ENCODE measurements at places on chromosomes 12 and 14.

GRCh38 chr12:69929125-69929524 lies 104.1 kb downstream of the MYRFL start:
- DNase-seq, result no peak

DNA sequence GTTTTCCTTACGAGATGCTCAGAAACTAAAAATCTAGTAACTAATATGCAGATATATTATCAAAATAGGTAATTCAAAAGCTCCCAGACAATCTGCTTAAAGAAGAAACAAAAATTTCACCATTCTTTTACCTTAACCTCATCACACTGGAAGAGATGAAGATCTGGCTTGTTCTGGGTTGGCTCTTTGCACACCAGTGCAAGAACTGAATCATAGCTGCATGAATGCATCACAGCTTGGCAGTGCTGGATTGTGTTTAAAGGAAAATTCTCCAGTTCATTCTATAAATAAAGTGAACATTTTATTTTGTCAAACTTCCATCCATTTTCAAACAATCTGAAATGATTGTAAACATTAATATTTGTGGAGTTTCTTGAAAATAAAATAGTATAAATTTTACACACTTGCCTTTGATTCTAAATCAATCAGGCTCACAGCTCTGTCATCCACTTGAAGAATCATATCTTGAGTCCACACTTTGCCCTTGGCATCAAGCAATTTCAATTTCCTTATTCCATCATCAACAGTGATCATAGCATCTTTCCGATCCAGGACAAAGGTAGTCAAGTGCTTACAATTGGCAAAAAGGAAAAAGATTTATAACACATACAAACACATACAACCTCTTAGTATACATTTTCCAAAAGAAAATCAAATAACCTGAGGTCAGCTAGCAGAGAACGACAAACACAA lies 119.8 kb downstream of the EPS8 start:
- DNase-seq, result no peak

DNA sequence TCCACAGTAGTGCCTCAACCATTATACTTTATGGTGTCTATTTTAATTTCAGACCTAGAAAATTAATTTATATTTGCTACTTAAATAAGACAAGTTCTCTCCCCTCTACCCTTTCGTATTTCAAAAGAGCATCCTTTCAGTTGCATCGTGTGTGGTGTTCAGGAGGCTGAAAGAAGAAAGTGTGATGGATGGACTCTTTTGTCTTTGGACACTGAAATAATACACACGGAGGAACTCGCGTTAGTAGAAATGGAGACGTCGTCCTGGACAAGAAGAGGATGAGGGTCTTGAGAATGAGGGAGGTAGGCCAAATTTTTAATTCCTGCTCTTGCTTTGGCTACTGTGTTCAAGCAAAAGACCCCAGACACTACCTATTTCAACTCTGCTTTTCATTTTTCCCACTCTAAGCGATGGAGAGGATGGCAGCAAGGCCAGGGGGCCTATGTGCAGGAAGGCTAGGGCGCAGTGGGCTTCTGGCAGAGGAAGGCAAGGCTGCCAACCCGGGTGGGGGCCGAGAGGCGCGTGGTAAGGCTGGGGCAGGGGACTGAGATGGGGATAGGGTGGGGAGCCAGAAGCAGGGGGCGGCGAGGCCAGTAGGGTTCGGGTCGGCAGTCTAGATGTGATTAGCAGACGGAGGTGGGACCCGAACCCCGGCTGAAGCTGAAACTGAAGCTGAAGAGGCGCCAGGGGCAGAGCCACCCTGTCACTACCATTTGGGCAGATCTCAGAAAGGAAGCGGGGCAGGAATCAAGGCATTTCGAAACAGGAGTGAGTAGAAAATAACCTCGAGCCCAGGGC lies 722 bp downstream of the TMED8 start:
- DNase-seq, result peak; percentile 37

DNA sequence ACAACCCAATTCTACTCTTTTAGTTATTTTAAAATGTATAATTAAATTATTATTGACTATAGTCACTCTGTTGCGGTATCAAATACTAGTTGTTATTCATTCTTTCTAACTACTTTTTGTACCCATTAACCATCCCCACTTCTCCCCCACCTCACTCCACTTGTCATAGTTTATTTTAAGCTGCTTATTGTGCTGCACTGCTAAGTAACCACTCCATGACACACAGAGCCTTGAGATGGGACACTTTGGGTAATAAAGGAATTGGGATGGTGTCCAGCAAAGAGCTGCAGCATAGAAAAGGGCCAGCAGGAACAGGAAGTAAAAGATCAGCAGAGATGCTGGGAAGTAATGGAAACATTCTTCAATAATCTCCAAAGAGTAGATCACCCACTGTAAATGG lies 123.0 kb downstream of the RPS29 start:
- DNase-seq, result no peak

GRCh38 chr14:26594756-26595545 lies 2.9 kb downstream of the NOVA1 start:
- no peak for DNase-seq

GRCh38 chr12:69254046-69254445 lies 14.7 kb downstream of the CPSF6 start:
- no peak for DNase-seq

DNA sequence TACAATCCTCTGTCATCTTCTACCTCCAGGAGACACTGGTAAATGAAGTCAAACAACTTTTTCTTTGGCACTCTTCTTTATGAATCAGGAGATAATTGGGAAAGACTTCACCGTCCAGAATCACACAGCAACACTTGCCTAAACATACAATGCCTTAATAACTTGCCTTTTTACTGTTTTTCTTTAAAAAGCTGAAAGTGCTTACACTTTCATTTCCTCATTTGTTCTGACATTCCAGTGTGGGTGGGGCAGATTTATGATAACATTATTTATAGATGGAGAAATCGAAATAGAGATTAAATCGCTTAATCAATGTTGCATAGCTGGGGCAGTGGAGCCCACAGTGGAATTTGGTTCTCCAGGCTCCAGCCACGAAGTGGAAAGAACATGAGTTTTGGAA lies 2.8 kb upstream of the FRS2 start:
- no peak for DNase-seq

- DNase-seq, result no peak
Measured at GRCh38 chr14:94762431-94762830, 7.5 kb downstream of the GSC start.

DNA sequence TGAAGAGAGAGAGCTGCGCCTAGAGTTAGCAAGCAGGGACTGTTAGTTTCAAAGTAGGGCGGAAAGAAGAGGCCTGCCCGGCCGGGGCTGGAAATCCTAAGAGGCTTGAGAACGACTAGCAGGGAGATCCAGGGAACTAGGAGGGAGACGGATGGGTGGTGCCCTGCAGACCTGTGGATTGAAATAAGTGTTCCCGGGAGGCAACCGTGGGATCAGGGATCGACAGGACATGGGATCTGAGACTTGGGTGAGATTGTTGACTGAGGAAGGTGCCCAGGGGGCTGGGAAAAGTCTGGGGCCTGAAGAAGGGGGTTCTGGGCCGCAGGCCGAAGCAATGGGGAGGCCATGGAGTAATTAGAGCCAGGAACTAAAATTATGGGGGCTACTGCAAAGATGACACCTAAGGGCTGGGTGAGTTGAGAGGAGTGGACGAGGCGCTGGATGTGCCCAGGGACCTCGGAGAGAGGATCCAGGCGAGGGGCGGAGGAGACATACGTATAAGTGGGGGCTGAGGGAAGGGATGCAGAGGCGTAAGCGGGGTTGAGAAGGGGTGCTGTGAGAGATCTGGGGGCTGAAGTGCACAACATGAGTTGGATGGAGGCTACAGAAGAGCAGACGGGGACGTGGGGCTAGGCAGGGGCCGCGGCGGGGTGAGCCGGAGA lies 635 bp downstream of the LTA4H start:
- no peak for DNase-seq

- DNase-seq, result no peak
Measured at GRCh38 chr12:104630230-104630670, 173.5 kb downstream of the CHST11 start.

- DNase-seq, result no peak
Measured at GRCh38 chr12:6684609-6685008, 4.6 kb downstream of the ZNF384 start.

- DNase-seq, result no peak
Measured at GRCh38 chr12:112422531-112422930, 3.8 kb downstream of the PTPN11 start.

DNA sequence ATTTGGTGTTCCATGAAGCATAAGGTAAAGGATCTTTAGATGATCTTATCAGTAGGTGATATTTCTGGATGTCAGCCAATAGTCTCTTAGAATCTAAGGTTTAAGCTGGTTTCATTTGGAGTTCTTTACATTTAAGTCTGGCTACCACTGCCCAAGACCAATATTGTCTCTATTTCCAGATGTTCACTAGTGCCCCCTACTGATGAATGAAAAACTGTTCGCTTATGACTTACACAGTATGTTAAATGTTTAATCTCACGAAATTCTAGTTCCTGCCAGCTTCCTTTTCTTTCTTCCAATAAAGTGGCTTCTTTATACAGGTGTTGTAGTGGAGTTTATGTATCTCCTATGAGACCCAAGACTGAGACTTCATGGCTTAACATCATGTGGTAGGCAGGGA lies 31.8 kb upstream of the MIS18BP1 start:
- no peak for DNase-seq

GRCh38 chr12:108980831-108981618 lies 39.8 kb downstream of the SVOP start:
- DNase-seq, result no peak

GRCh38 chr14:35814371-35815005 lies 5.4 kb upstream of the RALGAPA1 start:
- peak; percentile 38 for DNase-seq

DNA sequence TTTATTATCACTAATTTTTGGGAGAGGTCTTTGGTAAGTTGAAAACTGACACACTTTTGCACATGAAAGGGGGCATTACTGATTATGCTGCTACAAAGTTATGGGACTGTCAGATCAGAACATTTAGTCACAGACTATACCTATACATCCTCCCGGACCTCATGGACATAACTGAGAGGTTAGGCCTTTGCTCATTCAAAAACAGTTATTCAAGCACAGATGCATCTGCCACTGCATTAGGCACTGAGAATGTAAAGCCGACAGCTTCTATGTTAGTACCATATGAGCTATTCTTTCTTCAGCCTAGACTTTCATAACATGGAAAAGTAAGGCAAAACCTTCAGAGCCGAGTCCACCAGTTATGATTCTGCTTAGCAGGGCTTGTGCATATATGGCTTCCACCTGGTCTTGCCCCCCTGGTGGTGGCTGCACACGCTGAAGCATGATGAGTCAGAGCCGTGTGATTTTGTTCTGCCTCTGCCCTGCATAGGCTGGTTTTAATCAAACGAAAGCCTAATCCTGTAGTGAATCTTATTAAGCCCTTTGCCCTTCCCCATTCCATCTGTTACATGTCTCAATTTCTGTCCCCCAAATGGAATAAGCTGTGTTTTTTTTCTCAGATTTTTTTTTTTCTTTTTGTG lies 21.8 kb upstream of the RNU6-8 start:
- no peak for DNase-seq

DNA sequence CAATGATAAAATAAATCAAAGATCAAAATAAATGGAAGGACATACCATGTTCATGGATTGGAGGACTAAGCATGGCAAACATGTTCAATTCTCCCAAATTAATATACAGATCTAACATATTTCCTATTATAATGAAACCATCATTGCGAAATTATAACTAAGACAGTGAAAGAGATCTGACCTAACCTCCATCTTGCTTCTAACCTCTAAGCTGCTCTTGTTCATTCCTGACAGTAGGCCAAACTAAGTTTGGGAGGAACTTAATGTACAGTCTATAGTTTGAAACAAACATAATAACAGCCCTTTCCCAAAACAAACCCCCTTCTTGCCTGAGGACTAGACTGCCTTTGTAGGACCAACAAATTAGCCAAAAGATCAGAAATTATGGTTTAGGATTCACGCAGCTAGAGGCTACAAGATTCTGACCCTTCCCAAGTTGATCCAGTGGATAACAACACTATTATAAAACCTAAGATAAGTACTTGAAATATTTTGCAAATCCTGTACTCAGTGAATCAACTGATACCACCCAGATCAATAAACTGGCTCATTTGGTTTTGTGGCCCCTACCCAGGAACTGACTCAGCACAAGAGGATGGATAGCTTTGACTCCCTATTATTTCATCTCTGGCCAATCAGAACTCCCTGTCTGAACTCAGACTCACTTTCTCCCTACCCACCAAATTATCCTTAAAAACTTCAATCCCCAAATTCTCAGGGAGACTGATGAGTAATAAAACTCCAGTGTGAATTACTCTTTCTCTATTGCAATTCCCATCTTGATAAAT lies 41.7 kb upstream of the OR5AU1 start:
- no peak for DNase-seq

- no peak for DNase-seq
Measured at GRCh38 chr14:101790232-101790631, 28.7 kb downstream of the PPP2R5C start.

- no peak for DNase-seq
Measured at GRCh38 chr12:67891596-67891995, 97.7 kb upstream of the IFNG-AS1 start.

DNA sequence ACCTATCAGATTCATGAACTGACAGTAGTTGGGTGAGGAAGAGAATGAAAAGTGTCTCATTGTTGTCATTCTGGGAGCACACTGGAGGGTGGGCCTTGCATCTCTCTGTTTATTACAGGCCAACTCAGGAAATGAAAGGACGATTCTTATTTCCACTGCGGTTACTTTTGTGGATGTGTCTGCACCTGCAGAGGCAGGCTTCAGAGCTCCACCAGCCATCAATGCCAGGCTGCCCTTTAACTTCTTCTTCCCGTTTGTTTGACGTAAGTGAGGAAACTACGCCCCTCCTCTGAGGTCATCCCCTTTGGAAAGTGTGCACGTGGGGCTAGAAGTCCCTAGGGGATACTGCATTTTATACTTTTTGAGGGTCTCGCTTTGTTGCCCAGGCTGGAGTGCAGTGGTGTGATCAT lies 33.7 kb downstream of the TCTN1 start:
- no peak for DNase-seq

DNA sequence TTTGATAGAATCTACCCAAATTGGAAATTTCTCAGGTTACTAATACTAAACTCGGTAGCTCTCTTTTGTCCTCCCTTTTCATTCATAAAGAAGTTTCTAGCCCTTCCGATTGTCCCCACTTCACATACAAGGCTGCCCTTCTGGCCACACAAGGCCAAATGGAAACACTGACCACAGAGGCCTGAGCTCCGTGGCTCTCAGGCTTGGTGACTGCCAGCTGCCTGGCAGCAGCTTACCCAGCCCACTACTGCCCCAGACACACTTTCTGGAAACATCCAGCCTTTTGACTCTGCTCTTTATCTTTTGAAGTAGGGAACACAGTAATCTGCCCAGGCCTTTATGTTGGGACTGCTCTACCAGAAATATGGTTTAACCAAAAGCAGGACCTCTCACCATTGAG lies 167.2 kb downstream of the GCH1 start:
- DNase-seq, result peak; percentile 63
